ENCODE measurements at places on chromosomes 3 and 15. TPM values are rescaled to one million over a fixed set of nuclear protein-coding genes. Genes with fewer than 3 reads are reported as not detected.

The FANCD2OS gene
- total RNA-seq, result not detected

The IGF2BP2 gene
- 42.4 TPM for total RNA-seq

The PLCD1 gene
- total RNA-seq, result 52.3 TPM

The TRAT1 gene
- not detected for total RNA-seq

The RLBP1 gene
- 0.96 TPM for total RNA-seq

The SUSD5 gene
- under 0.01 TPM for total RNA-seq

The MRAS gene
- total RNA-seq, result 14.2 TPM

The CCR9 gene
- total RNA-seq, result not detected

The ANKUB1 gene
- total RNA-seq, result 1.3 TPM

The DZIP1L gene
- 0.96 TPM for total RNA-seq

The KLHDC8B gene
- total RNA-seq, result 53.7 TPM

The ANKRD34C gene
- total RNA-seq, result not detected

The GJD2 gene
- total RNA-seq, result not detected

The CDHR4 gene
- total RNA-seq, result not detected

The GALNT15 gene
- 0.21 TPM for total RNA-seq

The GXYLT2 gene
- total RNA-seq, result 0.85 TPM

The CPB1 gene
- total RNA-seq, result not detected

The ERICH6 gene
- under 0.01 TPM for total RNA-seq

The CERS3 gene
- 12.8 TPM for total RNA-seq

The ZMYND10 gene
- total RNA-seq, result 0.24 TPM

The MST1R gene
- 29.2 TPM for total RNA-seq

The SERPINI2 gene
- total RNA-seq, result not detected

The CLSTN2 gene
- total RNA-seq, result 0.43 TPM

The AHSG gene
- not detected for total RNA-seq

The GOLGA6L9 gene
- total RNA-seq, result 1.1 TPM

The FBXL22 gene
- not detected for total RNA-seq

The SEMA7A gene
- 91.6 TPM for total RNA-seq

The EPB42 gene
- total RNA-seq, result not detected

The GLDN gene
- total RNA-seq, result 0.21 TPM

The BNC1 gene
- 69.3 TPM for total RNA-seq

The GOLGA8B gene
- total RNA-seq, result 35.8 TPM

The TRPM7 gene
- total RNA-seq, result 27.7 TPM

The WDR49 gene
- total RNA-seq, result 0.72 TPM

The SYNM gene
- 0.21 TPM for total RNA-seq

The MNS1 gene
- 0.48 TPM for total RNA-seq

The LMAN1L gene
- total RNA-seq, result not detected

The C3orf49 gene
- total RNA-seq, result not detected

The TF gene
- total RNA-seq, result under 0.01 TPM

The AEN gene
- 55.9 TPM for total RNA-seq

The PROK2 gene
- total RNA-seq, result not detected

The NANOGP8 gene
- total RNA-seq, result 0.24 TPM

The CPN2 gene
- not detected for total RNA-seq

The CCDC71 gene
- 15.1 TPM for total RNA-seq

The CXCR6 gene
- total RNA-seq, result not detected

The CLRN1 gene
- total RNA-seq, result not detected

Data from tracheal epithelial cell (primary cell).